Effector memory CD4-positive, alpha-beta T cell (primary cell): ENCODE measurements at places on chromosomes 13 and 19.

GRCh38 chr19:32404933-32405430 lies 588 bp upstream of the DPY19L3 start:
- DNase-seq = no peak

DNA sequence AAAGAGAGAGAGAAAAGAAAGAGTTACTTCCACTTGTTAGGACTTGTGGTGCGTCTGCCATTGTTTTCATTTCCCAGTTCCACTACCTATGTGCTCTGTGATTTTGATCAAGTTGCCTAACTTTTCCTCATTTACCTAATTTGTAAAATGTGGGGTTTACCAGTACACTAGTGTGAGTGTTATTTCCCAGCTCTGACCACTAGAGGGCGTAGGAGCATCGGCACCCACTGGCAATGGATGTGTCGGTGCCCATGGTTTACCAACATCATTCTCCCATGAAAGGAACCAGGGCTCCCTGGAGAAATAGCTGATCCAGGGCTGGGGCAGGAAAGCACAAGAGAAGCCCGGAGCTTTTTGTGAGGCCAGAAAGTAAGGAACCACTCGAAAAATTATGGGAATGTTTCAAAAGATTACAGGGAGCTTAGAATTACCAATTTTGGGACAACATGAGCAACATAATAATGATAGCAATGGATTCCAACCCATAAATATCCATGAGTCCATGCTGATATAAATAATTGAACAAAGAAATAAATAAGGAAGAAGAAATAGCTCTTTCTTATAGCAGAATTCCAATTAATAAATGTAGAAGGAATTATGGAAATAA lies 15.1 kb upstream of the CEACAM4 start:
- peak; percentile 64 for DNase-seq

DNA sequence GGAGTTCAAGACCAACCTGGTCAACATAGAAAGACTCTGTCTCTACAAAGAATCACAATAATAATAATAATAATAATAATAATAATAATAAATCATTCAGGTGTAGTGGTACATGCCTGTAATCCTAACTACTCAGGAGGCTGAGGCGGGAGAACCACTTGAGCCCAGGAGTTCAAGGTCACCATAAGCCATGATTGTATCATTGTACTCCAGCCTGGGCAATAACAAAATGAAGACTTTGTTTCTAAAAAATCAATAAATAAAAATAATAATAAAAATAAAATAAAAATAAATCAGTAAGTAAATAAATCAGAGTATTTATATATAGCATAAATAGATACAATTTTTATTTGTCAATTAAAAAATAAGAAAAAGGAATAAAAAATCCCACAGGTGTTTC lies 1636.4 kb downstream of the SLITRK1 start:
- no peak for DNase-seq

GRCh38 chr19:16355293-16356043 lies 30.8 kb downstream of the KLF2 start:
- no peak for DNase-seq

GRCh38 chr19:48637449-48637947 lies 319 bp upstream of the DBP start:
- DNase-seq = peak; percentile 100

GRCh38 chr13:107715496-107715895 lies 499.8 kb downstream of the LIG4 start:
- no peak for DNase-seq

- no peak for DNase-seq
These were observed 106.4 kb upstream of the MLNR start for GRCh38 chr13:49113526-49114286.

DNA sequence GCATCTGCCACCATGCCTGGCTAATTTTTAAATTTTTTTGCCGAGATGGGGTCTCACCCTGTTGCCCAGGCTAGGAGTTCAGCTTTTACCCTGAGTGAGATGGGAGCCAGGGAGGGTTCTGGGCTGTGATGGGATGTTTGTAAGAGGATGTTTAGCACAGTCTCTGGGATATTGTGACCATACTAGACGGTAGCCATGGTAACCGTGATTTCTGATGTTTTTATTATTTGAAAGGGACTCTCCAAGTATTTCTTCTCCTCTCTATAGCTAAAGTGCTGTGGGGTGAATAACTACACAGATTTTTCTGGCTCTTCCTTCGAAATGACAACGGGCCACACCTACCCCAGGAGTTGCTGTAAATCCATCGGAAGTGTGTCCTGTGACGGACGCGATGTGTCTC lies 10.4 kb downstream of the TSPAN16 start:
- DNase-seq = no peak

DNA sequence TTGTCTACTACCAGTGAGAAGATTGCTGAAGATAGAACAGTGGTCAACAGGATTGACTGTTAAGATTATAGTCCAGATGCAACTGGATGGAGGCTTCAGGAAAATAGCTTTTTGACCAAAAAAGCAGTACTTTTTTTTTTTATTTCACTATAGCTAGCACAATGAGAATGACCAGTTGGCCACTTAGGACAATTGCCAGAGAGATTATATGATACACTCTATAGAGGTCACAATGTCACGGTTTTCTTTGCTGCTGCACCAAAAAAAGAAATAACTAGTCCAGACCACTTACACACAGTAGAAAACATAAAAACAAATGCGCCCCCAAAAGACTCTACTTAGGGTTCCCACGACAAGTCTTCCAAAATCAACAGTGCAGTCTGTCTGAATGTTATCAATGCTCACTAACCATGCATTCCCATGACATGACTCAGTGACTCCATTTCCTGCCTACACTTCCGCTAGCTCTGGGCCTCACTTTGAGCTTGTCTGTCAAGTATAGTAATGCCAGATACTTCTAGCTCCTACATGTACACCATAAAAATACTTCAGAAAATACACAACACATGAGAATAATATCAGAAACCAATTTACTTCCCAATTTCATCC lies 209.1 kb upstream of the STARD13 start:
- no peak for DNase-seq

DNA sequence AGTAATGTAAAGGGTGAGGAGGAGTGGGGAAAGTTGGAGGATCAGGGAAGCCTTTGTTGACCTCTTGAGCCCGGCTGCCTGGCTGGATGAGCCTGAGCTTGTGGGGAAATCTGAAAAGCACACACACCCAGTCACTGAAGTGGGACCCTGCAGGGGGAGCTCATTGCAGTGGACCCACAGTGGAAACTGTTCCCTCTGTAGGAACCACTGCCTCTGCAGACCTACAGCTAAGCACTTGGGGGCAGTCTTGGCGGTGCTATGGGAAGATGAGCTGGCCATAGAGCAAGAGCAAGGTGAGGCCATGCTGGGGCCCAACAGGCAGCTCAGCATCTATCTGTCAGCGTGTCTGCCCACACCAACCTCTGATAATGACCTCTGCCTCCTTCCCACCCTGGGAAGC lies 294.8 kb downstream of the TSHZ3 start:
- peak; percentile 5 for DNase-seq

DNA sequence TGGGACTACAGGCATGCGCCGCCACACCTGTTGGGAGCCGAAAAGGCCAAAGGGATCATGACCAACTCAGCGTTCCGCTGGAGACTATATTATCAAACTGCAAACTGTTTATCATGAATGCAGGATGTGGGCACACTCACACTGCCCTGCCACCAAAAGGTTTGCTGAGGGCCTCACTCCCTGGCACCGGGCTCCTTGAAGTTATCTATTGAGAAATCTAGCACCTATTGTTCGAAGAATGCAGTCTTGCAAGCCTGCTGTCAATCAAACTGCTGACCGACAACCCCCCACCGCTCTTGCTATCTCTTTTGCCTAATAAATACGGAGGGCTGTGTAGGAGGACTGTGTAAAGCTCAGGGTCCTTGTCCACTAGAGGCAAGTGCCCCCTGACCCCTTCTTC lies 5.2 kb upstream of the ZNF836 start:
- DNase-seq = no peak

DNA sequence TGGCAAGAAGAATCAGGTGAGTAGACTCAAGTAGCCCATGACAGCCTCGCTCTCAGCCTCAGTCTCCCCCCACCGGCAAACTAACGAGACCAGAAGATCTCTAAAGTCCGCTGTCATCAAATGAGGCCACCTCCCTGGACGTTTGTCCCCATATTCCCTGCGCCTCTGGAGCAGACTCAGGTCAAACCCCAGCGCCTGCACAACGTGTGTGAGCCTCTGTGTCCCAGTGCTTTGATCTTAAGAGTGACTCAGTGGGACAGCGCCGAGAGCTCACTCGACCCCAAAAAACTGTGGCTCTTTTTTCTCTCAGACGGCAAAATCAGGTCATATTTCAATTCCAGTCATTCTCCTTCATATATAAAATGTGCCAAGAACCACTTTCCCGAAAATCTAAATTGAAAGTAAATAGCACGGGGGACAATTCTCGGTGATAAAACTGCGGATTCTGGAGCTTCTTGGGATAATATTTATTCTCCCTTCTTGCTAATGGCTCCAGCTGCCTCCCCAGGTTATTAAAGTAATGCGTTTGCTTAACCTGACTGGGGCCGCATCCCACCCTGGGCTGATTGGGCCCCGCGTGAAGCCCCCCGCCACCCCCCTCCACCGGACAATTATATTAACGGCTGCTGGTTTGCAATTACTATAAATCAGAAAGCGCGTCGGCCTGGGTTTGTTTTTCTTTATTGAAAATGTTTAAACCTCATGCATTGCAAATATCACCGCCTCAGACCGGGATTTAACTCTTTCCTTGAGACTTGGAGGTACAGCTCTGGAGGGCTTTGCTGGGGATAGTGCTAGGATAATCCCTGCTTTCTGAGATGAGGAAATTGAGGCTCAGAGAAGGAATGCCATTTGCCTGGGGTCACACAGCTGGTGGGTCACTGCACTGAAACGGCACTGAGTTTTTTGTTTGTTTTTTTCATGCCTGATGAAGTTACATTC lies 37.5 kb upstream of the ZNRF4 start:
- no peak for DNase-seq

DNA sequence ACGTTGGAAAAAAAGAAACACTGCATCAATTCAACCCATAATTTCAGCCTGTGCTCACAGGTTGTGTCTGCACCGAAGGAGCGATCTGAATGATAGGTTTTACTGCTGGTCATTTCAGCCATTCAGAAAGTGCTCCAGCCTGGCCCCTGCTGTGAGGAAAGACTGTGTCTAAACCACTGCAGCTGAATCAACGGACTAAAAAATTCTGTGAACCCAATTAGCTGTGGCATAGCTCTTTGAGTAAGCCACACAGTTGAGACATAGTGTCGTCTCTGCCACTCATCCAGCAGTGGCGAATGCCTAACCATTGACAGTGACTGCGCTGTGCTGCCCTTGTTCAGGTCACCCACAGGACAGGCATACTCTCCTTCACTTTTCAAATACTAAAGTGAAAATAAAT lies 179.8 kb downstream of the COG6 start:
- no peak for DNase-seq

DNA sequence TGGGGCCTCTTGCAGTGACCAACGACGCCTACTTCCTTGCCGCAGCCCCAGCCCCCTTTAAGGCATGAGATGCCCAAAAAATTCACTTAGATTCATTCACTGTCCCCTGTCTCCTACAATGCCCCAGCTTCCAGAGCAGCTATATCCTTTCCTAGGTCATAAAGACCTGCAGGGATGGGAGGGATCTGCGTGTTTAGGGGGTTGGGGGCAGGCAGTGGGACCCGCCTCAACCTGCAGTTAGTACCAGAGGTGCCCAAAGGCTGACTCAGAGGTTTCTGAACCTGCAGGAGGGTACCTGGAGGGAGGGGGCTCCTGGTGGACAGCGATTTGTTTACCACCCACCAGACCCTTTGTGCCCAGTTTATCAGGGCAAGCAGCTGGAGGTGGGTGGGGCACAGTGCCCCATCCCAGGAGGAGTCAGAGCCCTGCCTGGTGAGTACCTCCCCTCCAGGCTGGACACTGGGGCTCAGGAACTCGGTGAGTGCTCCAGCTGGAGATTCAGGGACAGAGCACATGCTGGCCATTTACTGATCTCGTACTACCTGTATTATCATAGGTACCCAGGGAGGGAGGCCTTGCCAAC lies 10.1 kb downstream of the RPS28 start:
- DNase-seq = no peak

DNA sequence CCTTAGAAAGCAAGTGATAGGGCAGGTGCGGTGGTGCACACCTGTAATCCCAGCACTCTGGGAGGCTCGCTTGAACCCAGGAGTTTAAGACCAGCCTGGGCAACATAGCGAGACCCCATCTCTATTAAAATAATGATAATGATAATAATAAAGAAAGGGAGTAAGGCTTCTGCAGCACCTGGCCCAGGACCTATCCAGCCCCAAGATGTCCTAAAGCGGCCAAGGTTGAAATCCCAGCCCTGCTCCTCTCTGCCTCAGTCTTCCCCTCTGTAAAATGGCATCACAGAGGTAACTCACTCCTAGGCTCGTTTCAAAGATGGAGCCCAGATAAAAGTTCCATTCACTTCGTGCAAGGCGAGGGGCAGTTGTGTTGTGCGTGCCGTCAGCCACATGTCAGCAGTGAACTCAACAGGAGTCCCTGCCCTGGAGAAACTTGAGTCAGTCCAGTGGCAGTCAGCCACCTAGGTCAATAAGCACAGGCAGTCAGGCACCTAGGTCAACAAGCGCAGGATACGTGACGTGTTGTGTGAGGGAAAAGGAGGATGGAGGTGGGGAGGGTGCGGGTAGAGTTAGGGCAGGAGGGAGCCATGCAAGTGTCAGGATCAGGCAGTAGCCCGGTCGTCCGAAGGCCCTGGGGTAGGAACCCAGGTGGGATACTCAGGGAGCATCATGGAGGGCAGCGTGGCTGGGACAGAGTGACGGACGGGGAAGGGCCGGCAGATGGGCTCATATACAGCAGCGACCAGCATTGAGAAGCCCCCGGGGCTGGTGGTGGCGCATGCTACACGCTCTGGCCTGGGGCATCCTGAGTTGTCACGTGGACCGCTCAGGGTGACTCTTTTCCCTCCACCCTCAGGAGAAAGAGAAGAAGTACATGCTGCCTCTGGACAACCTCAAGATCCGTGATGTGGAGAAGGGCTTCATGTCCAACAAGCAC lies 16.6 kb downstream of the TMED1 start:
- DNase-seq = no peak

GRCh38 chr13:80010846-80011245 lies 330.1 kb downstream of the SPRY2 start:
- no peak for DNase-seq

DNA sequence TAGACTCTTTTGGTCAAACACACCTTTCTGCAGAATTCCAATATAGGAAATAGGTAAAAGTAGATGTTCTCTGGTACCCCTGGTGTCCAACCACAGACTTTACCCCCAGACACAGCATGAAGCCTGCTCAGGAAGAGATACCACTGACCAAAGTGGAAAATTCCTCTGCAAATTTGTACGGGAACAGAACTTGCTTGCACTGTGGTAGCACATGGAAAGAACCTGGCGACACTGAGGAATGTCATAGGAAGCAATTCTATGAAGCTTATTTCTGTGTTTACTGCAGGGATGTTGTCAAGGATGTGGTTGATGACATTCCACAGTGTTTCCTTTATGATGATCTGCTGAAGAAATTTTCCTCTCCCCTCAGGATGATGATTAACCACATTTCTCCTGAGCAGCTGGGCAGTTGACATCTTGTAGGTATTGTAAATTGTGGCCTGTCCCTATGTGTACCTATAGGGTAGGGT lies 48.9 kb upstream of the TNFSF11 start:
- DNase-seq = no peak

GRCh38 chr13:58953638-58954037 lies 1210.1 kb downstream of the DIAPH3 start:
- no peak for DNase-seq
